Neuronal stem cell (in vitro differentiated cells): ENCODE measurements at places on chromosomes 1 and 21.

DNA sequence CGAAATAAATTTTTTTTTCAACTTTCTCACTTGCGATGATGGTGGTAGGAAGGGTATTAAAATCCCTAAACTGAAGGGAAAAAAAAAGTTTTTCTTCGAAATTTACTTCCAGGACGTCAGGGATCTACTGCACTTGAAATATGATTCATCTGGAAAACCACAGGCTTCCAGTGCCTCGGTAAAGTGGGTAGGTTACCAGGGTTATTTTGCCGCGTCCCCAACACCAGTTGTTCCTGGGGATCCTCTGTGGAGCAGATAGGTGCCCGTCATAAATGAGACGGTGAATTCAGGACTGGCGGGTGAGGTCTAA lies 773 bp downstream of the RABIF start:
- DNase-seq = no peak

DNA sequence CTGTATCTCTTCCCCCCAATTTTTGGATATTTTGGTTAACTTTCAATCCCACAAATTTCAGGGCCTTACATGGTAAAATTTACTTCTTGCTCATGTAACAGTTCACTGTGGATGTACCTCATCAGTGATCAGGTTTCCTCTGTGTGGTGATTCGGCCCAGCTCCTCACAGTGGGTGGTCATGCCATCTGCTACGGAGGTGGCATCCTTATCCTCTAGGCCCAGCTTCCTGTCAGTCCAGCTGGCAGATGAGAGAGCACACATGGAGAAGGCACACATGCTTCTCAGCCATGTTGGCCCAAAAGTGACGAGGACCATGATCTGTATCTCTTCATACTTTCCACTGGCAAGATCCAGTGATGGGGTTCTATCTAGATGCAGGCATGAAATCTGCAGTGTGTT lies 27.2 kb downstream of the PCBP3 start:
- DNase-seq = no peak

DNA sequence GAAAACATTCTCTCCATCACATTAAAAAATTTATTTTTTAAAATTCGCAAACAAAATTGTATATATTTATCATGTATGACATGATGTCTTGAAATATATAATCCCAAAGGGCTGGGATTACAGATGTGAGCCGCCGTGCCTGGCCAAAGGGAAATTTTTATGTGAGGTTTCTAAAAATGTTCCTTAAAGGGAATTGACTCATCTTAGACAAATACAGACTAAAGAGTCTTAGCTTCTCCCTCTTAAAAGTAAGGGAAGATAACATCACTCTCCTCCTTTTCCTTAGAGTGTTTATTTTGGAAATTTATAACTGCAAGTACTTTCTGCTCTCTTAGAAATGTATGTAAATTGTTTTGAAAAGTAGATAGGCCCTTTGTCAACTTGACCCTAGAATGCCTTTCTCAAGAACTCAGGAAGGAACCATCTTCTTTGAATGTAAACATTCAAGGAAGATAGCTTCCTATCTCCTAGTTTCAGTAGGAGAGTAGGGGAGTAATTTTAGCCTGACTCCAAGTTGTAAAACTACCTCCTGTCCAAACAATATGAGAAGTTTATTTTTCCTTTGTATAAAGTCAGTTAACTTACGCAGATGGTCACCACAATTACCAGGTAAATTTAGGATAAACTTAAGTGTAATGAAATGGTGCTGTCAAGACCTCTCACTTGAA lies 59.5 kb downstream of the C21orf91 start:
- DNase-seq = no peak

DNA sequence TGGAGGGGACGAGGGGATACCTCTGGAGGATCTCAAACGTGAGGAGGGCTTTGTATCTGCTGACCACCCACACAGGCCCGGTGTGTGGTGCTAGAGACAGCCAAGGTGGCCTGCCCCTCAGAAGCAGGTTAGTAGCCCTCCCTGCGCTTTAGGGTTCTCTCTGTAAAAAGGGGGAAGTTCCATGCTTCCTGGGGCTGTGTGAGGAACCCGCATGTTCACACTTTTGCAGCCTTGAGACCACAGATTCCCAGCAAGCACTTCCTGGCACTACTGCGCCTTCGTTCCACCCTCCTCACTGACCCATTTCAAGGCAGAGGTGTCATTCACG lies 7.9 kb upstream of the GUCA2B start:
- no peak for DNase-seq

GRCh38 chr1:86846164-86846647 lies 67.7 kb downstream of the SELENOF start:
- no peak for DNase-seq

DNA sequence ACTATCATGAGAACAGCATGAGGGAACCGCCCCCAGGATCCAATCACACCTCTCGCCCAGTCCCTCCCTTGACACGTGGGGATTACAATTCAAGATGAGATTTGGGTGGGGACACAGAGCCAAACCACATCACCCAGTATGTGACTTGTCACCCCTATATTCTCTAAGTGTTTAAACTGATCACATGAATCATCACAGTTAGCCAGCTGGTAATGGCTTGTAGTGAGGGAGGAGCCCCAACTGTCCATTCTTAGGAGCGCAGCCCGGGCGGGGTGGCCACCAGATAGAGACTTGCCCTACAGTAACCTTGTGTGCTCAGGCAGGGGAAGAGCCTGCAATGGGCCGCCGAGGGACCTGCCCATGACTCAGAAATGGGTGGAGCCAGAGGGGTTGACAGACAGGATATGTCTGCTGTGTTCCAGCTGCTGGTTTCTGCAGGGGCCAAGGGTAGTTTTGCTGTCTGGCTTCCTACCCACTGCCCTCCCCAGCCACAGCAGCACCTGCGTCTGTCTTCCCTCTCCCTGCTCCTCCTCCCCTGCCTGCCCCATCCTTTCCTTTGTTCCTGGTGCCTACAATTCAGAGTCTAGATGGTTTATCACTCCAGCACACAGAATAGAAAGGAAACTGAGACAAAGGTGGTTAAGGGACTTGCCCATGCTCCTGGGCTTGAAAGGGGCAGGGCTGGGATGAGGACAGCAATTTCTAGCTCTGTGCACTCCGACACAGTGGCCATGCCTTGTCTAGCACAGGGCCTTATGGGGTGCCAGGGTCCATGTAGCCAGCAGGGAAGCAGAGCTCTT lies 9.2 kb downstream of the ABCG1 start:
- DNase-seq = no peak

GRCh38 chr1:69551476-69552324 lies 16.0 kb upstream of the LRRC7 start:
- DNase-seq = no peak

DNA sequence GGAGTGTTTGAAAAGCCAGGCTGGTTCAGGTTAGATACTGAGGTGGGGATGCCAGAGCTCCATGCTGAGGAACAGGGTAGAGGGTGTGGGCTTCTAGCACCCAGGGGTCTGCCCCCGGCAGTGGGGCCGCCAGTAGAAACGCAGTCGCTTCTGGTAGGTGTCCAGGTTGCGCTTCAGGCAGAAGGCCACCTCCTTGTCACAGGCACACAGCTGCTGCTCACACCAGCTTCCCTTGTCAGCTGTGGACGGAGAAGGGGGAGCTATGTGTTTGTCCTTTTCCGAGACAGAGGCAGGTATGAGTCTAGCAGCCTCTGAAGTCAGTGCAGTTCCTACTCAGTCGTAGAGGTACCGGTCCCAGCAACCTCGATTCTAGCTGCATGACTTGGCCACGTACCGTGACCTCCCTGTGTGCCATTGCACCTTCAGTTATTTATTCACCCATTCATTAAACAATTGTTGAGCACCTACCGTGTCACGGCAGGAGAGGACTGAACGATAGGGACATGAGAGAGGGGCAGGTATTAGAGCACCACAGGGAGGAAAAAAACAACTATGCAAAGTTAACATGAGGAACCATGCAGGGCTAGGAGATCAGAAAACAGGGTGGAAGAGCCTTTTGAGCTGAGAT lies 5.2 kb downstream of the PLA2G2D start:
- no peak for DNase-seq

DNA sequence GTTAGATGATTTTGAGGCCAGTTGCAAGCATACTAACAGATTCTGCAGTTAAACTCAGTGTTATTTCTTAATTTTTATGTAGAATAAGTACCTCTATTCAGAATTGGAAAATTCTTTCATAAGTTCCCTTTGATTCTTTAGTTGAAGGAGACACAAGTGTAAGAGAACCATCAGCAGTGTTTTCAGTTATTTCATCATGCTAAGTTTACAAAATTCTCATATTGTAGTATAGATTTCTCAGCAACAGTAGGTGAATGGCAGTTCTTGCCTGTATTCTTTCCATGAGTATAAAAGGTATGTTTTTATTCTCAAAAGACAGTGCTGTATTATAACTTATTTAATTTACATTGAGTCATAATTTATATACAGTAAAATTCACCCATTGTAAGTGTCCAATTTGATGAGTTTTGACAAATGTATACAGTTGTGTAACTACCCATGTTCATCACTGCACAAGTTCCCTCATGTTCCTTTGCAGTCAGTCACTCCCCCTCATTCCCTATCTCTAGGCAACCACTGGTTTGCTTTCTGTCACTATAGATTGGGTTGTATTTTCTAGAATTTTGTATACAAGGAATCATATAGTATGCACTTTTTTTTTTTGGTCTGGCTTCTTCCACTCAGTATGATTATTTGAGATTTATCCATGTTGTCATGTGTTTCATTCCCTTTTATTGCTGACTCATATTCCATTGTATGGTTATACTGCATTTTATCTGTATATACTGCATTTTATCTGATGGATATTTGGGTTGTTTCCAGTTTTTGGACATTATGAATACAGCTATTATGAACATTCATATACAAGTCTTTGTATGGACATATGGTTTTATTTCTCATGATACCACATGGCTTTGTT lies 3.9 kb downstream of the RPS6KC1 start:
- DNase-seq = no peak

DNA sequence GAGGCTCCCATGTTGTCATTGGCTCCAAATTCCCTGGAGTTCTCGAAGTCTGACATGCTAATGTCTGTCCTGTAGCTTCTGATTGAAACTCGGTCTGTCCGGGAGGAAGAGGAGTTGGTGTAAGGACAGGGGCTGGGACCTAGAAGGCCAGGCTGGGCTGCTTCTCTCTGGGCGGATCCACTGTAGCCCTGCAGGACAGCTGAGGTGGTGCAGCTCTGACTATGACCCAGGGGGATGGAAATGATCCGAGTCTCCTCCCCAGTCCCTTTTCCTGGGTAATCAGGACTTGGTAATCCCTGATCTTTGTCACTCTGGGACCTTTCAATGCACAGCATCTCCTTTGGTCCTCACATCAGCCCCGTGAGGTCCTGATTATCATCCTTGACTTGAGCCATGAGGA lies 10.0 kb upstream of the FCMR start:
- no peak for DNase-seq

DNA sequence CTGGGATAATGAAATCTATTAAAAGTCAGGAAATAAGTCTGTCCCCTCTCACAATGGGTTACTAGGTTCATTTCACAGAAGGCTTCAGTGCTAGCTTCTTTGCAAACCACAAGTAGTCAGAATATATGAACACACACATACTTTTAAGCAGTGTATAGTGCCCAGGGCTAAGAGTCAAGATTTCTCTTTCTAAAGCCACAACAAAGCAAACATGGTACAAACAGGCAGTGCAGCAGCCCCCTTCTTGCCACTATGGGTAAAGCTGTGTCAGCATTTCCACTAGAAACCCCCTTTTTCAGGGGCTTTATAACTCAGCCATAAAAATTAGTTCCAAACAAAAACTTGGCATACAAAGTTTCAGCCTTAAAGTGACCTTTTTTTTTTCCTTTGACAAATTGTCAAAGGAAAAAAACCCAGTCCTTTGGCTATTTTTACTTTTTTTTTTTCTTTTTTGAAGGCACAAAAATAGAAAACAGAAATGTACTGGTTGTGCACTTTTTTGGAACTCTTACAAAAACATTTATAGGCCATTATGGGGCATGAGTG lies 315.4 kb downstream of the LMO4 start:
- no peak for DNase-seq

DNA sequence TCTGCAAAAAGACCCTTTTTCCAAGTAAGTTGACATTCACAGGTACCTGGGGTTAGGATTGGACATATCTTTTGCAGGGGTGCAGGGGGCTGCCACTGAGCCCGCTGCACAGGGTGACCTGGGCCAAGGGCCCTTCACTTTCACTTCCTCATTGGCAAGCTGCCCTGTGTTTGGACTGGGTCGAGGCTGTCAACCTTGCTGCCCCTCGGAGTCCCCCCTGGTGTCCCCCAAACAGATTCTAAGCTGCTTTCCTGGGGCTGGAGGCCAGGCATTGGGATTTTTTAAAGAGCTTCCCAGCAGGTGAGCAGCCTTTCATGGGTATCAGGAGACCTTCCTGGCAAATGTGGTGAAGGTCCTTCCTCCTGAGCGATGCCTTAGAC lies 7.9 kb upstream of the UMODL1 start:
- no peak for DNase-seq

DNA sequence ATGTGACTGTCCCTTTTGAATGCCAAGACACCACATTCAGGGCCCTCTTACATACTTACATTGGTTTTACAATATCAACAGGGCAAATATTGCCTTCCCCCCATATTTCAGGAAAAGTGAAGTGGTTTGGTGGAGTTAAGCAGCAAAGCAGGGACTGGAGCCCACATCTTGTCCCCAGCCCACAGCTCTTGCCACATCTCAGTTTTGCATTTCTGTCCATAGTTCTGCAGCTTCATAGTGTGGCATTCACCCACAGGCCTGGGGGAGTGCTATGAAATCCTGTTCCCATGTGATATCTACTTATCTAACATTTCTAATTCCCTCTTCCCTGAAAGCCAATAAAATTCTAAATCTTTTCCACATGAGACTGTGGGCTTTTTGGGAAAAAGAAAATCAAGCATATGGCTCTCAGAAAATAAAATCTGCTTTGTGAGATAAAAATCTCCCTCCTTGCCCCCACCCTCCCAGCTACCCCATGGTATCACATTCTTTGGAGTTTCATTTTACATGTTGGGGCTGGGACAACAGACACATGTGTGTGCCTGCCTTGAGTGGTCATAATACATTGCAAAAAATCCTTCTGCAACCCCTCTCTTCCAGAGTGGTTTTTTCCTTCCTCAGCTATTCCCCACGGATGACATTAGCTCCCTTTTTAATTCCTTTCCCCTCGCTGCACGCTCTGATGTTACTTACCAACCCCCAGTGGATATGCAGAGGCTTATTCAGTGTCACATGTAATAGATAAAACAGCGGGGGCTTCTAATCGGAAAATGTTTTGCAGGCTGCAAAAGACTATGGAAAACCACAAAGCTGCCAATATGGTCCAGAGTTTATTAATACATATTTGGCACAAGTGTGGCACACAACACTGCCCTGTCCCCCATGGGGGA lies 20.5 kb upstream of the CD2 start:
- no peak for DNase-seq
